Right lung (tissue), 10 donors: ENCODE measurements at places on chromosomes 2 and 18.

DNA sequence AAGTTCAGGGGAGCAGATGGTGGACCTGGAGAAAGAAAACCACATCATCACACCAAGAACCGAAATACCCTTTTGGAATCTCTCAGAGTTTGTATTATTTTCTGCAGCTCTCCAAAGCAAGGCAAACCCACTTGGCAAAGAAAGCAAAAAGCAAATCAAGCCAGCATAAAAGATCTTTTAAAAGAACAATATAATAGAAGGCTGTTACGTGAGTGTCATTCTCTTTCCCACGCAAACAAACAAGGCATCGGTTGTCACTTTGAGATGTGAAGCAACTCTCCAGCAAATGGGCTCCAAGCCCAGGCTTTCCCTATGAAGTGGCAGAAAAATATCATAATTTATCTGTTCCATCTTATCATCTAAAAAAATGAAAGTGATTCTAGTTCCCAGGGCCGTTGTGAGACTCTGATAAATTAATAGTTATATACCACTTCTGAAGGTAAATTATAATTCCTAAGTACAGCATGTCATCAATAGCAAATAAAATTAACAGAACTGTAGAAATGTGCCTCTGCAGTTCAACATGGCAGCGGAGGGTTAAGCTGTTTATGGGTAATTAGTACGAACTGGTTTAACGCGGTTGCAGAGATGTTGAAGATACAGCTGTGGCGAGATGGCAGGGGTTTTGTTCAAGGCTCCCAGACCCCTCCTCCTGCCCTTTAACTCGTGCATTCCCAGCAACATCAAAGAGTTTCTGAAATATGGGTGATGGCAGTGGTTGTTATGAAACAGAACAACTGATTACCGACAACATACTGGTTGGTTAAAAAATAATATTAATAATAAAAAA, 89.2 kb downstream of the EPHA4 start:
- DNase-seq: no peak

DNA sequence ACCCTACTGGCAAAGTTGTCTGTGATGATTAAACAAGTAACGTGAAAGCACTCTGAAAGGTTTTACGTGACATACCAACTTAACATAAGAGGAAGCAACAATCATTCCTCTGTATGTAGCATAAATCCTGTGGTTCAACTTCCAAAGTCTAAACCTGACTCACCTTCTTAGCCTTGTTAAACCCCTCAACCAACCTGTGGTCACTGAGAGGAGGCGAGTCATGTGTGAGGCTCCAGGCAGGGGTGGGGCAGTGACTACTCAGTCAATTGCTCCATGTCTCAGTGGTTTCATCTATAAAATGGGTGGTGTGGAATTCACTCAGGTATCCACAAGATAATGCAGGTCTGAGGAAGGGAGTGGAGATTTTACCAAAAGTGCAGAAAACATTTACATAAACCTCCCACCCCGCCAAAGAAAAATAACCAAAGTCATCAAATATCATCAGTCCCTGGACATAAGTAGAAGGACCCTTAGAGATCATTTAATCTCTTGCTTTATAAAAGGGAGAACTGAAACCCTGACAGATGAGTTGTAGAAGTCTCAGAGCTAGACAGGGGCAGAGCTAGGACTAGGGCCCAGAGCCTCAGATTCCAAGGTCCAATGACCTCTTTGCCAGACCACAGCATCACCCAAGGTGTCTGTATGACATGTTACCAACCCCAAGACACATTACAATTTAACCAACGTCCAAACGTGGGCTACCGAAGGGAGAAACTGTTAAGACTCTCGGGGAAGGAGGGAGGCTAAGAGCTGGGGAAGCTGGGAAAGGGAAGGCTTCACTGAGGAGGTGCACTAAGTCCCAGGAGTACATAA, 3.7 kb upstream of the PCBP1 start:
- DNase-seq: no peak

DNA sequence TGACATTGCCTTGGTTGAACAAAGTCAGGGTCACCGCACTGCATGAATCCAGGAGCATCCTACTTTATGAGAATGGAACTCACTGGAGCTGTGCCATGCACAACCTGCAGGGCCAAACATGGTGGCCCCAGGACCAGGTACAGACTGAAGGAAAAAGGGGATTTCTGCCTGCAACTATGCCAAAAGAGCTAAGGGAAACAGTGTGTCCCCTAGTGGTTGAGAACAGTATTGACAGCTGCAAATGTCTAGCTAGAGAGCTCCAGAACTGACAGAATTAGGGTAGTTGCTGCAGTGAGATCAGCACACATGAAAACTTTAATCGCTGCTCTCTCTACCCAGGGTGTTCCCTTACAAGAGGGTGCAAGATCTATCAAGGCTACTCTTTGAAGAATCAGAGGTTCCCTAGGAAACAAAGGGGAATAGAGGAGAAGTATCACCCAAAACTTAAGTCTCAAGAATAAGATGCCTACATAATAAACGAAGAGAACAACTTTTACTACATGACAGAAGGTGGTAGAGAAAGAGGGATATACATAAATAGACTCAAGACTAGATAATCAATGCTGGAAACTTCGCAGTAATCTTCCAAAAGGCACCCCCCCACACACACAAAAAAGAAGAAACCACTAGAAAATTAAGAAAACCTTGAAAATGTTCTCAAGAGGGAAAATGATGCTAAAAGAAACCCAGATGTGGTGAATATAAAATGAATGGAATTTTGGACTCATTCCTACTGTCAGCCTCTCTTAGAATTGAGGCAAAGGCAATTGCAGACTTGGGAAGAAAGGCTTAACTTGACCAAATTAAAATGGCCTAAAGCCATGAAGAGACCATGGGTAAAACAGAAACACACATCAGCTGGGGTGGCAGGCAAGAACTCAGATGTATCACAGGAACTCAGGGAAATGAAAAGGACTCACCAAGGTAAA, 43.6 kb upstream of the IHH start:
- DNase-seq: no peak

- no peak for DNase-seq
Measured at GRCh38 chr2:96169868-96170507, 24.7 kb upstream of the DUSP2 start.

DNA sequence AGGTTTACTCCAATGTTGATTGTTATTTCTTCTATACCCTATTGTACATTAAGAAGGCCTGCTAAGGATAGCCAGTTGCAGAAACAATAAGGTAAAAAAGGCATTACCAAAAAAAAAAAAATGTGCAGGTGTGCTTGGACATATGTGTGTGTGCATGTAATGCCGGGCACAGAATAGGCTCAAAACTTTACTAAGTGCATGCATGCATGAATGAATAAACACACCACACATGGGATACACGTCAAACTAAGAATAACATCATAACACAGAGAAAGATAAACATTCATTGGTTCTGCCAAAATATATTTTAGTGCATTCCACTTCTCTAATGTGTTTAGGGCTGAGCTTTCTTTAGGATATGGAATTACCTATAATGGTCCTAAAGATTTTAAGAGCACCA, 298.2 kb downstream of the TCF4 start:
- DNase-seq: no peak

DNA sequence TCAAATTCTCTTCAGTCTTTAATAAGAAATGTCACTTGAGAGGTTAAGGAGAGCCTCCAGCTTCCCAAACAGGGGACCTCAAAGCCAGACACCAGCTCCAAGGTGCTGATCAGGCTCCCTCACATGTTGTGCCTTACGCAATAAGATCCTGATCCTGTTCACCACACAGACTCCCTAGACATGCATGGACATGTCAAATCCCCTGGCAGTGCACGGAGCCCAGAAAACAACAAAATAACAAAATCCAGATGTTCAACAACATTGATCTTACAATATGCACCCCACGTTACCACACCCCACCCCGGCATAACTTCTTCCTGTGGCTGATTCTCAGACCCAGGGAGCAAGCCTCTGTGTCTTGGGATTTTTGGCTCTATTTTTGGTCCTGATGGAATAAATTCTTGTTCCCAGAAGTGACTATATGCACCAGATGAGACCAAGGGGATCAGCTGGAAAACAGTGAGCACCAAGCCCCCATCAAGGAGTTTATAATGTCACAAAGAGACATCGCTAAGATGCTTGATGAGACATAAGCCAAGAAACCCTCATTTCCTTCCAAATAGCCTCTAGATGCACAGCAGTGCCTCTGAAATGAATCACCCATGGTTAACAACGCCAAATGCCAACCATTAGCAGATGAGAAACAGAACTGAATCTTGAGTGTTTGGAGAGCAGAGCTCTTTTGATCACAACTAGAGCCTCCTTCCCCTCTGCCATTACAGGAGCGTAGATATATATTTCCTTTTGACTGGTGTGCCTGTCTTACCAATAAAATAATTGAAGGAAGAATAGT, 198.2 kb downstream of the PRKCE start:
- no peak for DNase-seq

GRCh38 chr2:207113414-207113813, 52.3 kb downstream of the KLF7 start:
- no peak for DNase-seq

DNA sequence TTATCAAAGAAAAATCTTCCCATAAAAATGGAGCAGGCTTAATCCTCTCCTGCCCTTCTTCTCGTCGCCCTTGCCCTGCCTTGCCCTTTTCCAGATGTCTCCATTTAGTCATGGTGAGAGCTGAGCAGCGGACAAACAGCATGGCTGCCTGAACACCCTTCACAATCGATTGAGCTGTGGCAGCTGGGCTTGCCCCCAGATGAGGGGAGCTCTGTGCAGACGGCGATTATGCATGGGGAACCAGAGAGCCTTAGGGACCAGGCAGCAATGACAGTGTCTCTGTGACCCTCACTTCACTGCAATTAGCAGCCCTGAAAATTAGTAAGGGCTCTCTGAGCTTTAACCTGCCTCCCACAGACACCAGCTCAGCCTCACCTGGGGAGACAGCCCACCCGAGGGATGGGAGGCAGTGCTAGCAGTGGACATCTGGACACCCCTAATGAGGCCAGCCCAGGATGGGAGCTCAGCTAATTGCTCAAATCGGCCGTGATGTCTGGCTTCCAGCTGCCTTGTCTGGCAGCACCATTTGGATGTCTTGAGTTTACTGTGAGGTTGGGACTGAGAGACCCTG, 365.7 kb downstream of the TNS1 start:
- no peak for DNase-seq

- no peak for DNase-seq
Measured at GRCh38 chr18:21402272-21402671, 160.2 kb downstream of the GREB1L start.

DNA sequence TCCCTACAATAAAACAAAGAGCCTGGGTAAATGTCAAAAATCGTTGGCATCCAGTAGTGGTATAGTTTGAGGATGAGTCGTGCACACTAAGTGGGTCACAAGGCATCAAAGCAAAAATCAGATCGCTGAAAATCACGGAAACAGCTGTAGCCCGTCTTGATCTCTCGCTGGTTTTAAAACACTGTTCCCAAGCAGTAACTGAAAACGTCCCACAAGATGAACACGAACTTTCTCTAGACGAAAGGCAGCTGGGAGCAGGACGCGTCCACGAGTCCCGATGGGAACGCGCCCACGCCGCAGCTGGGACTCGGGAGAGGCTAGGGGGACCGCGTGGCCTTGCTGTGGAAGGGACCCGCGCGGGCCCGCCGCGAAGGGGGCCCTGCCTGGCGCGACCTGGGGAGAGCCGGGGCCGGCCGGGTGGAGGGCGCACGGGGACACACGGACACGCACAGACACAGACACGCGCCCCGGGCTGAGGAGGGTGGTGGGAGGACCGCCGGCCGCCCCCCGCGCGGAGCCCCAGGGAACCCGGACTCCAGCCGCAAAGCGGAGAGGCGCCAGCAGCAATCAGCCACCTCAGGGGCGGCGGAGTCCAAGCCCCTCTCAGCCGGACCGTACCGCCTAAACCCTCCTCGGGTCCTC, 651 bp downstream of the STK17B start:
- DNase-seq: peak; percentile 67

DNA sequence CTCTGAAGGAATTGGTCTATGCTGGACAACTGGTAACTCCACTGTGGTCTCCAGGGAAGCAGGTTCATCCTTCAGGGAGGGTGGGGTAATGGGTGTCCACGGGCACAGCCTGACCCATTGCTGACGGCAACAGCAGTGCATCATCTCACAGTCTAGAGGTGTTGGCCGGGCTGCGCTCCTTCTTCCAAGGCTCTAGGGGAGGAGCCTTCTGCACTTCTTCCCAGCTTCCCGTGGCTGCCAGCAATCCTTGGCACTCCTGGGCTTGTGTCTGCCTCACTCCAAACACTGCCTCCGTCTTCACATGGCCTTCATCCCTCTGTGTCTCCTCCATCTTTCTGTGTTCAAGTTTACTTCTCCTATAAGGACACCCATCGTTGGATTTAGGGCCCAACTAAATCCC, 166.2 kb downstream of the CTIF start:
- no peak for DNase-seq

DNA sequence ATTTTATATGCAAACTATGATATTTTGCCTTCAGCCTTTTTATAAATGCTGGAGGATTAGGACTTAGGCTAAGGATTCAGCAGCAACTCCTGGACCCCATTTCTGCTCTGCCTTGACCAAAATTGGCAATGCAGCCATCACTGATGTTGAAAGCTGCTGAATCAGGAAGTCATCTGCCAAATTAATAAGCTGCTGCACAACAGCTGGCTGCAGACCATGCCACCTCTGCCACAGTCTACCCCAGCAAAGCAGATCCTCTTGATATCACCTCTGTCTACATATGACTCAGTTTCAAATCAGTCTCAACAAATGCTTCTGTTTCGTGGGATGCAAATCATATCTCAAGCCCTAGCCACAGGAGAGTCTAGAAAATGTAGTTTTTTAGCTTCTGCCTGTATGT, 7.1 kb upstream of the SOS1 start:
- peak; percentile 28 for DNase-seq

DNA sequence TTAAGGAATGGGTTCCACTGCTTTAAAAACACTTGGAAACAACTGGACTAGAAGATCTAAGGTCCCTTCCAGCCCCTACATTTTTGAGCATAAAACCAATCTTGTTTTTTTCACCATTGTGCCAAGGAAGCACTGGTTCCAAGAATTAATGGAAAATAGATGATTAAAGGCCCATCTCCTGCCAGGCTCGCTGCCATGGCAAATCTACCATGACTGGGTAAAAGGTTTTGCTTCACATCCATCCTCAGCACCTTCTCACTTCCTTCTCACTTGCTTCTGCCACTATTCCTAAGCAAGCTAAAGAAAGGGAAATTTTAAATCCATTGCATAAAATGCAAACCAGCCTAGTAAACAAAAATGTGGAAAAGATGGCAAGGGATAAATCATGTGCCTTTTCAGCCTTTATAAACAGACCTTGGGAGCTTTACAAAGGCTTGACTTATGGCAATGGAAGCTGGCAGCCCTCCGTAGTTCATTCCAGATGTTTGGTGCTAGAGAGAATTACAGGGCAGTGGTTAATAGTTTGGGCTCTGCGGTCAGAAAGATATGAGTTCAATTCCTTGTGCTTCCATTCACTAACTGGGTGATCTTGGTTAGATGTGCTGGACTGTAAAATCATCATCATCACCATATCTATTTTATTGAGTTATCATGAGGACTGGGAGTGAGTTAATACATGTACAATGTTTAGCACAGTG, 27.0 kb upstream of the ST3GAL5 start:
- DNase-seq: no peak

- no peak for DNase-seq
Measured at GRCh38 chr2:181312515-181312927, 144.7 kb upstream of the ITGA4 start.
